ENCODE measurements at places on chromosomes 6 and 20. TPM values are rescaled to one million over a fixed set of nuclear protein-coding genes. Genes with fewer than 3 reads are reported as not detected.

Gene FUT9
- not detected for total RNA-seq

Gene RNF217
- total RNA-seq: 9.1 TPM

Gene SLC22A2
- not detected for total RNA-seq

Gene MAP7
- 25.7 TPM for total RNA-seq

Gene IP6K3
- 0.75 TPM for total RNA-seq

Gene PTGIS
- total RNA-seq: 34.1 TPM

Gene SGK2
- not detected for total RNA-seq

Gene GPR6
- not detected for total RNA-seq

Gene C20orf204
- total RNA-seq: not detected

Gene C6orf163
- total RNA-seq: 1.6 TPM

Gene EDN3
- total RNA-seq: 9.3 TPM
